DMS 273 treated with DMSO at 0.1 percent for 48 hours (cell line): ENCODE measurements at places on chromosomes 4 and X.

DNA sequence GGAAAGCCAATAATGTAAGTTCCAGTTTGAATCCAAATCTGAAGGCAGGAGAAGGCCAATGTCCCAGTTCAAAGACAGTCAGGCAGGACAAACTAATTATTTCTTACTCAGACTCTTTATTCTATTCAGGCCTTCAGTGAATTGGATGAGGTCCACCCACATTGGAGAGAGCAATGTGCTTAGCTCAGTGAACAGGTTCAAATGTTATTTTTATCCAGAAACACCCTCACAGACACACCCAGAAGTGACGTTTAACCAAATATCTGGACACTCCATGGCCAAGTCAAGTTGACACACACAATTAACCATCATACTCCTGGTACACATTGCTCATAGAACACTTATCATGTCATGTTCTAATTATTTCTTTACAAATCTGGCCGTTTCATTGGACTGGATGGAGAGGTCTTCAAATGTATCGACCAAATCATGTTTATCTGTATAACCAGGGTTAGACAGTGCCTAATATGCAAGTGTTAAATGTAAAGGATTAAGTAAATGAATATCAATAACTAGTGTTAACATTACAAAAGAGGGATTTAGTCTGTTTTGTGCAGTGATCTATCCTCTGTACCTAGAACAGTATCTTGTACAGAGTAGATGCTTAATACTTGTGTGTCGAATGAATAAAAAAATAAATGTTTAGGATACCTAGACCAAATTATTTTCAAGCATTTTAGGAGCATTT is 27.1 kb upstream of the XK start:
- DNase-seq: no peak

- DNase-seq: no peak
These were observed 8.3 kb upstream of the GJB1 start for GRCh38 chrX:71214604-71215337.

DNA sequence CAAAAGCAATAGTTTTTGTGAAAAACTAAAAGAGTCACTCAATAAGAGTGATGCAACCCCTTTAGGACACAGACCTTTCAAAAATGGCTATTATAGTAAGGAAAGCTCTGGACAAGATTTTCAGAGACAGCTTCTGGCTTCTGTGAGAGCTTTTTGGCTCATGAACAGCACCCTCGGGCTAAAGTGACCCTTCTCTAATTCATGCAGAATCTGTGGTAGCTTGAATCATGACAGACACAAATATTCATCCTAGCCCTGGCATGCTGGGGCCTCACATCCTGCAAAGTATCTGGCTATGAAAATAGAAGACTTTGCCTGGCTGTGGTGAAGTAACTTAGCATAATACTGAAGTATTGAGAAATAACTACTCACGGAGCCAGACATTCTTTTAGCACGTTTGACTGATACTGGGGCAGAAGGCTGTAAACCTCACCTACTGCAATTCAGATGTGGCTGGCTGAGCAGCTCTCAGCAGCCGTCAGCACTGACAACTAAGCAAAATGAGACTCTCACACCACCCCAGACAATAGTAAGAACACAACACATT is 327.3 kb downstream of the MAPK10 start:
- DNase-seq: no peak

DNA sequence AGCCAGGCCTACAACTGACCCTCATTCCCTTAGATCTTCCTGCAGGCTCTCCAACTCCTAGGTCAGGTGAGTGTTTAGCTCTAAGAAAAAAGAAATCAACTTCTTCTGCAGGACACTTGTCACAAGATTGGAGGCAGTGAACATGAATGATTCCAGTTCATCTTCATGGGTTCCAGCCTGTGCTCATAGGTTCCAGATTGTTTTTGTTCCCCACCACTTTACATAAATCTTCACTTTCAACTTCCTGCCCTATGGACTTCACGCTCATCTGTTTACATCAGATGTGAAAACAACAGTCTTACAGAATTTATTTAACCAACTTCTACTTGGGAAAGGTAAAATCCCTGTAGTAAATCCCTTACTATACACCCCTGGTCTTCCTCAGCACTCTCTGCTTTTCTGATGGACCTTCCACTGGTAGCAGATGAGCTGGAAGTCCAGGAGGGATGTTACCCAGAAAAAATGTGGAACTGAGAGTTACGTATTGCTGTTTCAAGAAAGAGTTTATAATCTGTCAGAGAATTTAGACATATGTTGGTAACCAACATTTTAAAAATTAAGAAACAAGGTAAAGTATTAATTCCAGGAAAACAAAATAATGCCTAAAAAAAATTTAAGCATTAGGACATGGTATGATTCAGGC is 62.4 kb downstream of the ANAPC10 start:
- no peak for DNase-seq

GRCh38 chr4:118849867-118850487 is 14.1 kb upstream of the SEC24D start:
- no peak for DNase-seq

DNA sequence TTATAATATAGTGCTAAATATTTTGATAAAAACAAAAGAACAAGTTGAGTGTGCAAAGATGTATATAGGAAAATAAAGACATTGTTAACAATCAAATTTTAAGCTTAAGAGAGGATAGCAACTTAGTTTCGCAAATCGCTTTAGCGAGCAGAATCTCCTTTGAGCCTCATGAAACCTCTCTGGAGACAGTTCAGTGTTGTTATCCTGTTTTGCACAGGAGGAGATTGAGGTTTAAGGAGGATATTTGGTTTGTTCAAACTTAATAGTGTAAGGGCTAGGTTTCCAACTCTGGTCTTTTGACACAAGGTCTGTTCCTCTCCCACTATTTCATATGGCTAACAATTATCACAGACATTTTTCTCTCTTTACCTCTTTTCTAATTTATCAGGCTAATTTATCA is 1848.5 kb upstream of the TENM3 start:
- DNase-seq: no peak

GRCh38 chr4:102022343-102022742 is 231.8 kb downstream of the BANK1 start:
- DNase-seq: no peak

GRCh38 chrX:122134291-122134690 is 1049.8 kb upstream of the GRIA3 start:
- DNase-seq: no peak

DNA sequence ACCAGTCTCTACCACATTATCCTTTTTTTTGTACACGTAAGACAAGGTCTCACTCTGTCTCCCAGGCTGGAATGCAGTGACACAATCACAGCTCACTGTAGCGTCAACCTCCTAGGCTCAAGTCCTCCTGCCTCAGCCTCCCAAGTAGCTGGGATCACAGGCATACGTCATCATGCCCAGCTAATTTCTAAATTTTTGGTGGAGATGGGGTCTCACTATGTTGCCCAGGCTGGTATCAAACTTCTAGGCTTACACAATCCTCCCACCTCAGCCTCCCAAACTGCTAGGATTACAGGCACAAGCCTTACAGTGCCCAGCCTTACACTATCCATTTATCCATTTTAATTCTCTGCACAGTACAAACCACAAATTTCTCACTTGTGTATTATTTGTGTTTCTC is 58.0 kb downstream of the CLOCK start:
- no peak for DNase-seq

- no peak for DNase-seq
These were observed 31.1 kb downstream of the STK32B start for GRCh38 chr4:5082376-5082775.

- no peak for DNase-seq
These were observed 189.8 kb downstream of the PPP3CA start for GRCh38 chr4:101157415-101158133.

DNA sequence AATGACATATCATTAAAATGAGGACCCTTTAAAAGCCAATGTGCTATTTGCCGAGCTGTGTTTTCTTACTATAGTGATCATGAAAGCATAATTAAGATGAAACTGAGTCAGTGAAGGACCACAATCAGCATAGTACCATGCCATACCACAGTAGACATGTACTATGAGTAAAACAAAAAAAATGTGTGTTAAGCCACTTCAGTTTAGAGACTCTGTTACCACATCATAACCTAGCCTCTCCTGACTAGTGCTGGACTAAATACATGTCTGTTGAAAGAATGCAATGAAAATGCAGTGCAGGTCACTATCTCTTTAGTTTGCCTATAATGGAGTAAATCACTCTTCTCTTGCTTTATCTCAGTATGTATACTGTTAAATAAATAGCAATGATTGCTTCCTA is 12.3 kb upstream of the DDX53 start:
- no peak for DNase-seq

- DNase-seq: no peak
These were observed 48.1 kb downstream of the RPGR start for GRCh38 chrX:38279188-38279587.

GRCh38 chrX:48470110-48470832 is at the start of gene SLC38A5:
TSS of gene SLC38A5 (minus strand) at chrX:48470260. CDS start at chrX:48467924, 2,336 bp downstream.
- no peak for DNase-seq

- peak; percentile 74 for DNase-seq
These were observed 72.1 kb downstream of the PRSS12 start for GRCh38 chr4:118280501-118281218.

DNA sequence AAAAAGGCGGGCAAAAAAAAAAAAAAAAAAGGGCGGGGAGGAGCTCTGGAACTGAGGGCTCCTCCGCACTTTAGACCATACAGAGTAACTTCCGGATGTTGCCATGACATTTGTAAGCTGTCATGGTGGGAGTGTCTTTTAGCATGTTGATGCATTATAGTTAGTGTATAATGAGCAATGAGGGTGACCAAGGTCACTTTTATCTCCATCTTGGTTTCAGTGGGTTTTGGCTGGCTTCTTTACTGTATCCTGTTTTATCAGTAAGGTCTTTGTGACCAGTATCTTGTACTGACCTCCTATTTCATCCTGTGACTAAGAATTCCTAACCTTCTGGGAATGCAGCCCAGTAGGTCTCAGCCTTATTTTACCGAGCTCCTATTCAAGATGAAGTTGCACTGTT is 193.4 kb downstream of the UGT8 start:
- no peak for DNase-seq

- DNase-seq: no peak
These were observed 673.2 kb upstream of the MAGEB2 start for GRCh38 chrX:29542152-29542551.

GRCh38 chr4:168522829-168523489 is 26.1 kb downstream of the PALLD start:
- DNase-seq: no peak

- peak; percentile 54 for DNase-seq
These were observed at the start of gene CLGN for GRCh38 chr4:140427106-140427918. TSS of gene CLGN (minus strand) at chr4:140427648. CDS start at chr4:140413078, 14,570 bp downstream.

GRCh38 chr4:143253166-143253565 is 68.4 kb downstream of the USP38 start:
- DNase-seq: no peak

GRCh38 chr4:38684271-38684670 is 20.3 kb downstream of the KLF3 start:
- DNase-seq: no peak

- no peak for DNase-seq
These were observed 87.6 kb upstream of the SLC4A4 start for GRCh38 chr4:71251261-71251660.

GRCh38 chrX:40947276-40947675 is 138.0 kb upstream of the USP9X start:
- no peak for DNase-seq

GRCh38 chrX:9462456-9462855 is 2.4 kb upstream of the TBL1X start:
- DNase-seq: no peak

DNA sequence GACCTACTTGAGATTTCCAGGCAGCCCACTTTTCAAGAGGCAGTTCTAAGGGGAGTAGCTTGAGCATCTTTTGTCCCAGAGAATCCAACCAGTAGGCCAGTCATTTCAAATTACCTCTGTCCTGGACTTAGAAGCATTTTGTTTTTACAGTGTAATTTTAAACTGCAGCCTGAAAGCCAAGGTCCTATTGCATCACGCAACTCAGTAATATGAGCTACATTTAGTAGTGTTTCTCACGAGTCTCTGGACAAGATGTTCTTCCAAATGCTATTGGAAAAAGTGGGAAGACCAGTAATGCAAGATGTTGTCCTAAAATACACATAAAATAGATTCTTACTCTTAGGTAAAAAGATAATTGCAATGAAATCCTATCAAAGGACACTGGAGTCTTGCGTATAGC is 182.5 kb upstream of the ARX start:
- DNase-seq: no peak

DNA sequence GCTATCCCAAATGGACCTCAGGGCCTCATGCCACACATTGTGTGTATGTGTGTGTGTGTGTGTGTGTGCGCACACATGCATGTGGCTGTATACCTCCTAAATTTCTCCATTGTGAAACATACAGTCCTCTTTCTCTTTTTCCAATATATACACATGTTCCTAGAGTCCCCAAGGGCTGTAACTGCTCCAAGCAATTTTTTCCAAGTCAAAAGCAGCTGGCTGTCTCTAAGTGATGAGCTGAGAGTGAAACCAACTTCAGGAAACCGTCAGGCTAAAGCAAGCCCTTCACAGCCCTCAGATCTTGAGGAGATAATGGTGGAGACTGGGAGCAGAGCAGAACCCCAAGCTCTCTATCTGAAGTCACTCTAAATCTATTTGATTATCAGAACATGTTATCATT is 496.1 kb upstream of the DIPK2B start:
- no peak for DNase-seq

GRCh38 chr4:126779436-126780166 is 853.2 kb upstream of the INTU start:
- DNase-seq: no peak

GRCh38 chrX:27132862-27133261 is 330.3 kb downstream of the PPP4R3C start:
- no peak for DNase-seq

DNA sequence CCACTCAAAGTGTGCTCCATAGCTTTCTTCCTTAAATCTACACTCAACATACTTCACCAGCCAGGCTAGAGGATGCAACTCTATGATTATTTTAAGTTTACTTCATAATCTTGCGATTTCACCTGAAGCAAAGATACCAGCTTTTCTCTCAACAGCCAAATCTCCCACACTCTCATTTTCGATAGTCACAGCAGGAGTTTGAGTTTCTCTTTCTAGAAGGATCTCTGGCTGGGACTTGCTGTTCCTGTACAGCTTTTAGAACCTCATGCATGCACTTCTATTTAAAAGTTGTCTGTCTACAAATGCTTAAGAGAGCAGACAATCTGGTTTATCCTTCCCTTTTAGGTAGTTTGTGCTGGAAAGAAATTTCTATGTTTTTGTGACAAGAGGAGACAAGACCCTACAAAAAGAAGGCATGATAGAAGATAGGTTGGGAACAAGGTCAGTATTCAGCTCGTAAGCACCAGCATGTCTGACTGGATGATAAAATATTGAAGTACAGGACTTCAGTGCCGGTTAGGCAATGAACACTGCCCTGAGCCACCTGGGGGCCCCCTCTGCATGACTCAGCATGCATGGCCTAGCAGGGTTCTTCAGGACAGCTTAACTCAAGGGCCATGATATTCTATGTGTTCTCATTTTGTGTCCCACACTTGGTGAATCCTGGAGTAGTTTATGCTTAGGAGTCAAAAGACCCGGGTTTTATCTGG is 65.6 kb downstream of the ATXN3L start:
- no peak for DNase-seq

DNA sequence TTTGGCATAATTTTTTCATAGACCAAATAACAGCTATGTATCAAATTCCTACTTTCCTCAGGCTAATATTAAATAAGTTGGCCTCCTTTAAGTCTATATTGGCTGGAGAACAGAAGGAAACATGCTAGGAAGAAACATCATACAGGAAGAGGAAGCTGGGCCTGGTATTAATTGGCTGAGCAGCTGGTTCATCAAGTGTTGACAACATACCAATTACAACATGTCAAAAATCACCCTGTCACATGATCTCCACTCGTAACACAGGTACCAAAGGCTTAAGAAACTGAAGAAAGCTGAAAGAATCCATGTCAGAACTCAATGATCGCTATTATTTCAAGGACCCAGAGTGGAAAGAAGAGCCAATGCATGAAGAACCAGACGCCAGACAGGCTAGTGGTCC is 10.5 kb downstream of the WDFY3 start:
- no peak for DNase-seq
